ENCODE measurements at places on chromosomes 3 and 15.

DNA sequence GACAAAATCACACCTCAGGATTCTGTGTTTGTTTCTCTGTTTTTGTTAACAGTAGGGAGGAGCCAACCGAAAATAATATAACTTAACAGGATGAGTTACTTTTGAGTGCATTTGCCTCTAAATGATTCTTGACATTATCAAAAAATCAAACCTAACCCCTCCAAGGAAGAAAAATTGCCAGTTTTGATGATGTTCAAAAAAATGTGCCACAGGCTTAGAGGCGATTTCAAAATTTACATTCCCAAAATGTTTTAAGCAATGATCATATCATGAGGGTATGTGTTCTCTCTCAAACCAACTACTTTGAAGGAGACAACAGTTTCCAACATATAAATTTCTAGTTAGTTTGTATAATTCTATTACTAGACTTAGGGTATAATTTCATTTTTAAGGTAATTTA lies 6.7 kb downstream of the VGLL3 start:
- no peak for DNase-seq

DNA sequence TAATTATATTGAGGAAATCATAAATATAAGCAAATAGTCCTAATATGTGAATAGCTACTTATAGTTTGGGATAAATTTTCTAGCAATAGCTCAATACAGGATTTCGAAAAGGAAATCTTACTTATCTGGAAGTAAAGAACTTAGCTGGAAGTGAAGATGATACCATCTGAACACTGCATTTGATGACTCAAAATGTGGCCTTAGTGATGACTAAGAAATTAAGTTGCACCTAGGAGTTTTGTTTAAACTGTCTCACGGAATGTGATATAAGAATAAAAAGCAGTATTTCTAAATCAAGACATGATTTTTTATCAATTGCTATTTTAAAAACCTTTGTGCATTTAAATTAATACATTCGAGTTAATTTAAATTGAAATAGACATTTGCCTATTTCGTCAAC lies 91.2 kb downstream of the EOMES start:
- DNase-seq = no peak

GRCh38 chr3:178457511-178457910 lies 78.7 kb upstream of the KCNMB2 start:
- DNase-seq = no peak

DNA sequence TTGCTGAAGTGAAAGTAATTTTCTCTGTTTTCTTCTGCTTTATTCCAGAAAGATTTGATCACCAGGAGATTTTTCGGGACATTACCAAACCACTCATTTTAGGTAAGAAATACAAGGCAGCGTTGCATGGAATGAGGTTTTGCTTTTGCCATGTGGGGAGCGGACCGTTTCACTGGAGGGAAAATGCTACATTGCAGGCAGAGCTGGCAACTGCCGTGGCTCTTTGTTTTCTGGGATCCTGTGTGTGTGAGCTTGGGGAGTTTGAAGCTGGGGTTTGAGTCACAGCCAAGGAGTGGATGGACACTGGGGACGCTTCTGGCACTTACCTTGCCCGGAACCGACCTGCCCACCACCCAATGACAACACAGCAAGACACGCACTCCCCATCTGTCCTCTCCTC lies 109.9 kb downstream of the APBA2 start:
- no peak for DNase-seq

- no peak for DNase-seq
Measured at GRCh38 chr3:197376020-197376419, 77.6 kb upstream of the DLG1 start.

- no peak for DNase-seq
Measured at GRCh38 chr3:77919244-77919643, 879.3 kb downstream of the ROBO2 start.

DNA sequence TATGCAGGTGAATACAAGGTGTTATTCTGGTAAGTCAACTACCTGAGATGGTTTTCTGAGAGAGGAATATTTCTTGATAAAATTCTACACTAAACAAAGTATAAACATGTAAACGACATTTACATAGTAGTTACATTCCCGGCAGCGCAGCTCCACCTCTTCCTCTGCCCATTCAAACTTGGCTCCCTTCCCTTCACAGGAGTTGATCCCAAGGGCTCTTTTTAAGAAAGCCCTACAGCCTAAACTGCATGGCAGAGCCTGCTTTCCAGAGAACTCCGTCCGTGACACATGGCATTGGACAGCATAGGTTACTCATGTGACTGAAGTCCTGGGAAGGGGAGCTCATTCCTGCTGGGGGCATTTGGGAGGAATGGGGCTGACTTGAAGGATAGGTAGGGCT lies 22.0 kb upstream of the LCTL start:
- DNase-seq = no peak

GRCh38 chr3:185629554-185630181 lies 43.6 kb downstream of the SENP2 start:
- no peak for DNase-seq

Data from kidney epithelial cell (primary cell).